NCI-H446 (cell line): ENCODE measurements at places on chromosomes 4 and X.

- DNase-seq = no peak
Measured at GRCh38 chr4:107561481-107561880, 158.6 kb downstream of the PAPSS1 start.

GRCh38 chrX:1788300-1788911, 173.5 kb downstream of the ASMT start:
- DNase-seq = no peak

DNA sequence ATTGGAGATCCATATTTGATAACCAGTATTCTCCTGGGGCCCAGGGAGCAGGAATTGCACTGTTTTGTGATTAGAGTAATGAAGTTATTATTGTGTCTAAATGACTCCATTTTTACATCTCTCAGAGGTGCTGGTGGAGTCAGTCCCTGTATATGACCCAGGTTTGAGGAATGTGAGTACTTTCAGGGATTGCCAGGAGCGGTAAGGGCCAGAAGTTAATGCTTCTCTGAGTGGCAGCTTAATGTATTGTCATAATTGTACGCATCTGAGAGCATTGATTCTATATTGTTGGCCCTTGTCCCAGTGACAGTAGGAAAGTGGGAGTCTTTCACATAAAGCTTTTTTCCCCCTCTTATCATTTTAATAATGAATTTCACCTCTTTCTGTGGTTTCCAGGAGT, 146.2 kb downstream of the GATB start:
- DNase-seq = no peak

DNA sequence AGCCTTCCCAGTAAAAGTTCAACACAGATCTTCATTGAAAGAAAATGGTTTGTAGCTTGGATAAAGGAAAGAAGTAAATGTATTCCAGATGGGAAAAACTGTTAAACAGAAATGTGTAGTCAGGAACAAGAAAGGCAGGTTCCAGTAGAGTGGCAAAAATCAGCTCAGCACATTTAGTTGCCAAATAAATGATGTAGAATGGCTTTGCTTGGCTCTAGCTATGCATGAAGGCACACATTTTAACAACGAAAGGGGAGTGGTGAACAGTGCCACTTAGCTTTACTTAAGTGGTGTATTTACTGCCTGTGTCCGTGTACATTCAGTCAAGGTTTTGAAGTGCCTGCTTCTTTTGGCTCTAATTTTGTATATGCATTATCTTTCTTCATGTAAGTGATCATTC, 644.5 kb upstream of the ATOH1 start:
- DNase-seq = peak; percentile 50

DNA sequence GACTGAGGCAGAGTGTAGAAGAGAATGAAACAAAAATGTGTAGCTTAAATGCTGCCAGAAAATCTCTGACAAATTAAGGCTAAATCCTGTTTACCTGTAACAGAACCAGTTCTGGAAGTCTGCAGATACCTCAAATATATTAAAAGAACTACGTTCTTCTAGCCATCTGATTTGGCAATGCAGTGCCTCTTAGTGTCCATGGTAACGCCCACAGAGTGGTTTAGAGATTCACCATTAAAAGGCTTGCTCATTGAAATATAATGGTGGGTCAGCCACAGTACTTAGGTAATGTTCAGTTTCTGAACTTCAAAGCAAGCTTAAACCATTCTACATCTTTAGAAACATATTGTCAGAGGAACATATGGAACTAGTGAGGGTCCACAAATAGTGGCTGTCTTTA, 23.2 kb upstream of the LUZP4 start:
- no peak for DNase-seq

DNA sequence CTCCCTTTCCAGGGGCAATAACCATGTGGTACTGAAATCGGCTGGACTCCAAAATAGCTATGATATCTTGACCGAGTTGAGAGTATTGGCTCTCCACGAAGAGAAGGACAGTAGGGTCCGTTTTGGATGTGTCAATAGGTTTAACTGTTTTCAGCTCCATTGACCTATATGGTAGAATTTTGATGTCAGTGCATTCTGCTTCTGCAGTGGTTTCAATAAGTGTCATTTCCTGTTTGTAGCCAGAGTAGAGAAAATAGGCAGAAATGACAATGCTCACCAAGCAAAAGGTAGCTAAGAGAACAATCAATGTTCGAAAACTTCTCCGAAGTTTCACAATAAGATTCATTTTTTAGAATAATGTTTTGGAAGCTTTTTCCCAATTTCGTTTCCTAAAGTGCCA, 36.7 kb downstream of the NDST4 start:
- no peak for DNase-seq

GRCh38 chr4:2964706-2965258, 1.4 kb downstream of the GRK4 start:
- no peak for DNase-seq

DNA sequence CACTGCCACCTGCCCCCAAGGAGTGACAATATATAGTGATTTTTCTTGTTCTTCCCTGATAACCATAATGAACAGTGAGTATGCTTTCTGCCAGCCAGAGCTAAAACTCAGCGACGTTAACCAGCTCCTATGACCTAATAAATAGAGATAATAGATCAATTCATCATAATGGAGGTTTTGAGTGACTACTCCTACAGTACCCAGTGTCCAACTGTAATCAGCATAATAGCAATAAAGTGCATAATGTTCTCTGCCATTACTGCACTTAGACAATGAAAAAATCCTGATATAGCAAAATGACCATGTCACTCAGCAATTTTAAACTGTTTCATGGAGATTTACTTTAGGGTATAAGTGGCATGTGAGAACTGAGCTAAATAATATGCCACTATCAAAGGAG, 20.7 kb upstream of the TXLNG start:
- no peak for DNase-seq

GRCh38 chr4:140793291-140793690, 37.1 kb upstream of the TBC1D9 start:
- no peak for DNase-seq

DNA sequence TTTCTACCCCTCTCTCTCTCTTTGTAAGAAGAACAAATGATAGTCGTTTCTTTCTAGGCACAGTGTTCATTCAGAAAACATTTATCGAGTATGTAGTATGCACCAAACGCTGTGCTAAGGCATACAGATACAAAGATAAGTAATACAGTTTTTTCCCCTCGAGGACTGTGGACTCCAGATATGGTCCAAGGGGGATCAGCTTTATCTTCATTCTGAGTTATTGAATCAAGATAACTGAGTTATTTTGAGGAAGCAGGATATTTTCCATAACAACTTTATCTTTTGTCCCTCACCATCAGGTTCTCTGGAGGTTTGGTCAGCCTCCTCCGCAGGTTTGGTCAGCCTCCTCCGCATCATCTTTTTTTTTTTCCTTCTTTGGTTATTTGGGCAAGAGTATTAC, 15.0 kb downstream of the EREG start:
- DNase-seq = no peak
